ENCODE measurements at places on chromosomes 13 and 19. TPM values are rescaled to one million over a fixed set of nuclear protein-coding genes. Genes with fewer than 3 reads are reported as not detected.
A peak's percentile ranks its signal among the peaks of the same experiment; 100 is the strongest.

MTIF3 gene
- total RNA-seq, result 50.2 TPM

ZNF541 gene
- total RNA-seq, result 0.08 TPM

ICAM1 gene
- total RNA-seq, result 5.1 TPM

DNA sequence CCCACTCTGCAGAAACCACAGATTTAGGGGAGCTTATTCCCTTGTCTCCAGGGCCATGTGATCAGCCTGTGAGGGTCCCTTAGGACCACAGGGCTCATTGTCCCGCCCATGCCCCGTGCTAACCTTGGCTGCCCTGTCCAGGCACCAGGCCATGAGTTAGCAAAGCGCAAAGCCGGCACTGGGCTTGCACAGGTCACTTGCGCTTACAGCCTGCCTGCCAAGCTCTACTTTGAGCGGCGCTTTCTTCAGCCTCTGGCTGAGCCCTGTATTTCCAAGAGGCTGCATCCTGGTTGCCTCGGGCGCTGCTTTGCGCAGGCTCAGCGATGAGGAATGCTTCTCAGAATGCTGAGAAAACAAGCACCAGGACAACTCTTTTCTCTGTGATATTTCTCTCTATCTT is 188.0 kb downstream of the TDRD3 start:
- DNase-seq, result no peak

- peak; percentile 31 for DNase-seq
Measured at GRCh38 chr19:54162241-54162805, 2.8 kb upstream of the LENG1 start.

DNA sequence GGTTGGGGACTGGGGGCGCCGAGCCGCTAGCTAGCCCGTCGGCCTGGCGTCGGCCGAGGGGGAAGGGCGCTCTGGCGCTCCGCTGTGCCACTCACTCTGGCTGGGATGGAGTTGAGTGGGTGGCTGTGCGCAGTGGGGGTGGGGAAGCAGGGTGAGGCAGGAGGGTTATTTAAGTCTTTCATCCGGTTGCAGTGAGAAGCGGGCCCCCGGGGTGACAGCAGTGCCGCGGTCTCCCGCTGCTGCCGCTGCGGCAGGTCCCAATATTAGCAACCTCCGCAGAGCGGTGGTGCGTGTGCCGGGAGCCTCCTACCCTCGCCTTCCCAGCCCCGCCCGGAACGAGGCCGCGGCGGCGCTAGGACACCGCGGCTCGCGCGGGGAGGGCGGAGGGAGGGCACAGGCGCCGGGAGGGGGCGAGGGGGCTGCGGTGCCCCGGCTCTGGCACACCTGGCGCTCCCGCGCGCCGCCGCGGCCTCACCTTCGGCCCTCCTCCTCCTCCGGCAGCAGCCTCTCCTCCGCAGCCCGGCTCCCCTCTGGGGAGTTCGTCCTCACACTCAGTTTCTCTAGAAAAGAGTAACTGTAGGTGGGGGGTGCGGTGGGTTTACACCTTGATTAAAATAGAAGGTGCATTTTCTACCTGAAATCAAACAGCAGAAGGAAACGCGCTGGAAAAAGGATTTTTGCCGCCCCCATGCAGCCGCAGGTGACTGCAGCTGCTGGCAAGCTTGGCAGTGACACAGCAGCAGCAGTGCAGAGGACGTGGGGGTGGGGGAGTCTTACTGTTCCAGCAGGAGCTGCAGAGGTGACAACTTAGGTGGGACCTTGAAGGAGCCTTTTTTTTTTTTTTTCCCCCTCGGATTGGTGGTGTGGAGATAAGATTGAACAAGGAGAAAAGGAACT is 4.5 kb downstream of the FGF9 start:
- DNase-seq, result peak; percentile 37

DNA sequence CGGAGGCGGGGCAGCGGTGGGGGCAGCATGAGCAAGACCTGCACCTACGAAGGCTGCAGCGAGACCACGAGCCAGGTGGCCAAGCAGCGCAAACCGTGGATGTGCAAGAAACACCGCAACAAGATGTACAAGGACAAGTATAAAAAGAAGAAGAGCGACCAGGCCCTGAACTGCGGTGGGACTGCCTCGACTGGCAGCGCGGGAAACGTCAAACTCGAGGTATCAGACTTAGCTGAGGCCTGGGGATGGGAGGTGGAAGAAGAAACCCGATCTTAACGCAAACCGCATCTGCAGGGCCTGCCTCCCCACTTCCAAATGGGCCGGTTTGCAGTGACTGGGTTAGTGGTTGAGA is 693 bp downstream of the RFXAP start:
- no peak for DNase-seq

DNA sequence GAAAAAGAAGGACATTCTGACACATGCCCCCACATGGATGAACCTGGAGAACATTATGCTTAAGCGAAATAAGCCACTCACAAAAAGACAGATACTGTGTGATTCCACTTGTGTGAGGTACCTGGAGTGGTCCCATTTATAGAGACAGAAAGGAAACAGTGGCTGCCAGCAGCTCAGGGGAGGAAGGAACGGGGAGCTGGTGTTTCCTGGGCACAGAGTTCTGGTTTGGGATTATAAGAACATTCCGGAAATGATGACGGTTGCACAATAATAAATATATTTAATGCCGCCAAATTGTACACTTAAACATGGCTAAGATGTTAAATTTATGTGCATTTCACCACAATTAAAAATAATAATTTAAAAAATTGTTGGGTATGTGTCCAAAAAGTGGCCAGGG is 33.0 kb downstream of the SERP2 start:
- no peak for DNase-seq
